ENCODE measurements at places on chromosomes 2 and 18.

DNA sequence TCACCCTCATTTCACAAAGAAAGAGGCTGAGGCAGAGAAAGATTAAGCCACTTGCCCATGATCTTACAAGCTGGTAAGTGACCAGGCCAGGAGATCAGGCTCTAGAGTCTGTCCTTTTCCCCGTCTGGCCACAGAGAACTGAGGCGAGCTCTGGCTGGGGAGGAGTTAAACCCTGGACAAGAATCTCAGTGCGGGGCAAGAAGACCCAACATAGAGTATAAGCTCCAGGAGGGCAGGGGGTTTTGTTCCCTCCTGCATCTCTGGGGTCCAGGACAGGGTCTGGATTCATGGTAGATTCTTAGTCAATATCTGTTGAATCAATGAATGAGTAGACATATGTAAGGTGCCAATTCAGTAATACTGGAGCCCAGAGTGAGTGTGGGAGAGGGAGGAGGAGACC is 12.9 kb upstream of the INPP5D start:
- no peak for DNase-seq

DNA sequence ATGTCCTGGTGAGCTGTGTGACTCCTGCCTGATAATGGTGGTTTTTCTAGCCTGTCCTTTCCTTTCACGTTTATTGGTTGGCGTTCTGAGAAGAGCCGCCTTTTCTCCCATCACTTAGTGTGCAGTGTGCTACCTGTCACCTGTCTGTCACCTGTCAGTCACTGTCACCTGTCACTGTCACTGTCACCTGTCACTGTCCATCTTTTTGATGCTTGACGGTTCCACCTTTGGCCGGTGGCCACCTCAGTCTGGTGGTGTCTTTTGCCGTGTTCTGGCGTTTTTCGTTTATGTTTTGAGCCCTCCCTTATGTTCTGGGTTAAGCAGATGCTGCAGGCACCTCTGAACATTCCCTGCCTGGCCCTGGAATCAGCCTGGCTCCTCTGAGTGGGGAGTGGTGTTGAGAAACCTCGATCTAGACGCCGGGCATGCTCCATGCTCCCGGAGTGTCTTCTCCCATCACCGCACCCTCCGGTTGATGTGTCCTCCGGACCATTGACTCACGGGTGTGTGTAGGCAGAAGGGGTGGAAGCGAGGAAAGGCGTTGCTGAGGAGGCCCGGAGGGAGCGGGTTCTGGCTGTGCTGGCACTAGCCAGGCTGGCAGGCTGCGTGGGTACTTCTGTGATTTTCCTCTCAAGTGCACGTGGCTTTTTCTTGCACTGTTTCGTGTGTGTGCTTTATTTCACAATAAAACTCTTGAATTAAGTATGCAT is 20.7 kb downstream of the DTYMK start:
- DNase-seq, result no peak

GRCh38 chr2:8304821-8305766 is 376.8 kb upstream of the ID2 start:
- DNase-seq, result no peak

DNA sequence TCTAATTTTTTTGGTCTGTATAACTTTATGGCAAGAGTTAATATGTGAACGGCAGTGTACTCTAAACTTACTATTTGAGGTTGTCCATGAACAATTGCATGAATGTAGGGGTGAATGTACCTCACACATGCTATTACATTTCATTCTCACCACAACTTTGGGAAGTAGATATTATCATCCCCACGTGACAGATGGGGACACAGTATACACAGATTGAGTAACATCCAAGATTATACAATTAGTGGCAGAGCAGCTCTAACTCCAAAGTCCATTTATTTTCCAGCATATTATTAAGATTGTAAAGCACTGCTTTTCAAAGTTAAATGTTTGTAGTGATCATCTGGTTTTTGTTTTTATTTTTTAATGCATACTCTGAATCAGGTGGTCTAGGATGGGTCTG is 622.1 kb upstream of the ZEB2 start:
- DNase-seq, result no peak

DNA sequence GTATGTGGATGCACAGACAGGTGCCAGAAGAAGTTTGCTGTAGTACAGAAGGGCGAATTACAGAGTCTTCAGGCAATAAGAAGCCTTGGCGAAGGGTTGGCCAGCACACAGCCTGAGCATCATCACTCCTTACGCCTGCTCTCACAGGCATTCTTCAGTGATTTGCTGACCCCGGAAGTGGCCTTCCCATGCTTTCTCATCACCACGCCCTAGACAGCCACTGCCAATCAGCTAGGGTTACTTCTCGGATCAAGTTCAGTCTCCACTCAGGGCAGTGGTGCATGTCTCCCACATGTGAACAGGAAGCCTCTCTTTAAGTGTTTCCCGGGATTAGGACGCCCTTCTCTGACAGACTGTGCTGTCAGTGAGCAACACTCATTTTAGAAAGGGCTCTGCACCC is 81.8 kb downstream of the C1QL2 start:
- no peak for DNase-seq

DNA sequence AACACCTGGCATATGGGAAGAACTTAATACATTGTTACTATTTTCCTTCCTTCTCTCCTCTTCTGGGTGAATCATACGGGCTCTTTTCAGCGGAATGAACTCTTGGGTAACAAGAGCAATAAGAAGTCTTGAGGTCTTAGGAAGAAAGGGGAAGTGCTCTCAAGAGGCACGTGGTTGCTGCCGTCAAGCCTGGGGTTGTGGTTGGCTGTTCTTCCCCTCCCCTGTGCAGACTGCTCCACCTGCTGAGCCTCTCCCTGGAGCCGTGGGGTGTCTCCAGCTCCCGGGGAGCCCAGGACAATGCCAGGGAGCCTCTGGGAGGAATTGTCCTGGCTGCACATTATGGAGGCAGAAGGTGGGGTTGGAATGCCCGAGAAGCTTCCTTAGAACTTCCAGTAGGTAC is 19.4 kb downstream of the TOGARAM2 start:
- no peak for DNase-seq

All from stimulated activated CD4-positive, alpha-beta T cell treated with anti-CD3 and anti-CD28 coated beads, Interleukin-1b, Interleukin-23, amount 100 ng/mL, for 4 hours (primary cell).